ENCODE measurements at places on chromosomes 6 and 20.
A peak's percentile ranks its signal among the peaks of the same experiment; 100 is the strongest.

DNA sequence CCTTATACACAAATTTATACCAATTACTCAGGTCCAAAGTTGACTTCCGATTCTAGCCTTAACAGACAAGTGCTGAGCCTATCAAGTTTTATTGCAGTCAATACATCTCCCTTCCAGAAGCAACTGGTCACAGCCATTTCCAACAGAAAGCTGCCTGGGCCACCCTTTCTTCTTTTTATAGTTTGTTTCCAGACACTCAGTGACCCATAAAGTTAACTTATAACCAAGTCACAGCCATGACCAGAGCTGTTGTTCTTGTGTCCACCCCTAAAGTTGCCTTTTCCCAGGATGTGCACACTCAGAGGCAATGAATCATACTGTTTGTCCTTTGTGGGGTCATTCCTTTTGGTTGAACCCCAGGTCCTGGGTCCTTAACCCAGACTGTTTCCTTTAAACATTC, 89.9 kb downstream of the CD83 start:
- DNase-seq = no peak

- DNase-seq = peak; percentile 2
Observed at GRCh38 chr6:132483779-132484679, 28.9 kb downstream of the STX7 start.

GRCh38 chr20:49400410-49400809, 82.1 kb downstream of the KCNB1 start:
- DNase-seq = no peak

- no peak for DNase-seq
Observed at GRCh38 chr6:8026800-8027199, 37.4 kb downstream of the BLOC1S5 start.

DNA sequence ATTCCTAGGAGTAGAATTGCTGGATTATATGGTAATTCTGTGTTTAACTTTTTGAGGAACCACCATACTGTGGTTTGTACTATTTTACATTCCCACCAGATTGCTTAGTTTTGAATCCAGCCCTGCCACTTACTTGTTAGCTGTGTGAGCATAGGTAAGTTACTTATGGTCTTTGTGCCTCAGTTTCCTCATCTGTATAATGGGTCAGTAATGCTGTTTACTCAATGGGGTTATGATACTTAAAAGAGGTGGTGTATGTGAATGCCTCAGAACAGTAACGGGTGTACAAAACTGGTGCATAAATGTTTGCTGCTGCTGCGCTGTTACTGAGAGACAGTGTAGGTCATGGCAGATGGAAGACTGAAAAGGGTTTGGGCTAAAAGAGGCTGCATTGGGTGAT, 239.3 kb downstream of the NRN1 start:
- DNase-seq = no peak

DNA sequence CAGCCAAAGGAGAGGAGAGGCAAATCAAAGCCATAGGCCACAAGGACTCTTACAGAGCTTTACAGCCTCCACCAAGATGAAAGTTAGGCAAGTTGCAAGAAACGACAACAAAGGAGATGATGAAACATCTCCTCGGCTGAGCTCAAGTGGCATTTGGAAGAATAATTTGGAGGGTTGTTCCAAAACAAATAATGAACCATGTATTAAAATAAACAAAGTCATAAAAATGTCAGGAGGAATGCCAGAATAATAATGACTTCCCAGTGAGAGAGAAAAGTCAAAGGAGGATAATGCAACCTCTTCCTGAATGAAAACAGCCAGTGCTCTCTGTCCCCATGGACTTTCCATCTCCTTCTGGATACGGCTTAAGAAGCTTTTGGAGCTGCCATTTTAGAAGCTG, 371.4 kb upstream of the ID4 start:
- peak; percentile 55 for DNase-seq

GRCh38 chr20:20472684-20473274, 104.9 kb downstream of the INSM1 start:
- no peak for DNase-seq

- DNase-seq = no peak
Observed at GRCh38 chr20:8310618-8311017, 178.6 kb downstream of the PLCB1 start.

DNA sequence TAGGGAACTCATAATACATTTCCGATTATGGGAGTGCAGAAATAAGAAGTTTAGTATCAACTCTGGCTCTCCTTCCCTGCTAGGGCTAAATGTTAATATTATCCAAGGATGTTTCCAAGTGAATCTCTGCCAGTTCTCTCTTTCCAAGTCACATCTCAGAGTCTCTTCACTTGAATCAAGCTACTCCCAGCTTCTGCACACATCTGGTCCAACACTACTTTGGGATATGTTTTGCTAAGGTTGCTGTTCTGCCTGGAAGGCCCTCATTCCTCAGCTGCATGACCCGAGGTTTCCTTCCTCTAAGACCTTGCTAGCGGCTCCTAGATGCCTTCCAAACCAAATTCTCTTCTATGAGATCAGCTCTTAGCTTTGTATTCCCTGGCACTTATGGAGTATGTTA, 331.8 kb downstream of the GJA1 start:
- no peak for DNase-seq

DNA sequence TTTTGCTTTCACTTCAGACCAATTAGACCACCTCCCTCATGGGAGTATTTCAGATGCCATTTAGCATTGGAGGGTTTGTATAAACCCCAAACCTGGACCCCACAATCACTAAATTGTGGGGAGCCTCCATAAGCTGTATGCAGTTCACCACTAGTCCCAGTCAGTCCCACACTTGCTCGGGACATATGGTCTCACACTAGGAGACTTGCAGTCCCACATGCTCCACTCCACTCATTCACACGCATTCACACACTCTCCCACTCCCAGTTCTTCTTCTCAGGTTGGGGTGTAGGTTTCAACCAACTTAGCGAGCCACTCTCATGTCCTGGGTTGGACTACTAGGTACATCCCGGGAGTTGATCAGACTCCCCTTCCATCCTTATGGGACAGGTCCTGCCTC, 84.5 kb upstream of the GPR6 start:
- DNase-seq = no peak

- no peak for DNase-seq
Observed at GRCh38 chr20:45352729-45353128, 4.5 kb upstream of the SDC4 start.

GRCh38 chr20:9287826-9288225, 218.9 kb downstream of the PLCB4 start:
- DNase-seq = peak; percentile 50

GRCh38 chr6:100633096-100633777, 168.5 kb upstream of the SIM1 start:
- DNase-seq = no peak

- no peak for DNase-seq
Observed at GRCh38 chr6:104118274-104118673, 741.4 kb downstream of the HACE1 start.

DNA sequence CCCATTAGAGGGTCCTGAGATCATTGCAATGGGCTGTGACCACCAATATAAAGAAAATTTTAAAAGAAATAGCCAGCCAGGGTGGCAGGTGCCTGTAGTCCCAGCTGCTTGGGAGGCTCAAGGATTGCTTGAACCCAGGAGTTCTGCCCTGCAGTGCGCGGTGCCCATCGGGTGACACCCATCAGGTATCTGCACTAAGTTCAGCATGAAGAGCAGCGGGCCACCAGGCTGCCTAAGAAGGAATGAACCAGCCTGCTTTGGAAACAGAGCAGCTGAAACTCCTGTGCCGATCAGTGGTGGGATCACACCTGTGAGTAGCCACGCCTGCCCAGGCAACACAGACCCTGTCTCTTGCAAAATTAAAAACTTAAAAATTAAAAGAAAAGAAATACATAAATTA, 102.5 kb upstream of the FOXC1 start:
- no peak for DNase-seq

GRCh38 chr6:166561771-166562359, 24.6 kb downstream of the RAMACL start:
- no peak for DNase-seq

- DNase-seq = no peak
Observed at GRCh38 chr6:150627585-150628025, 27.9 kb downstream of the PLEKHG1 start.

DNA sequence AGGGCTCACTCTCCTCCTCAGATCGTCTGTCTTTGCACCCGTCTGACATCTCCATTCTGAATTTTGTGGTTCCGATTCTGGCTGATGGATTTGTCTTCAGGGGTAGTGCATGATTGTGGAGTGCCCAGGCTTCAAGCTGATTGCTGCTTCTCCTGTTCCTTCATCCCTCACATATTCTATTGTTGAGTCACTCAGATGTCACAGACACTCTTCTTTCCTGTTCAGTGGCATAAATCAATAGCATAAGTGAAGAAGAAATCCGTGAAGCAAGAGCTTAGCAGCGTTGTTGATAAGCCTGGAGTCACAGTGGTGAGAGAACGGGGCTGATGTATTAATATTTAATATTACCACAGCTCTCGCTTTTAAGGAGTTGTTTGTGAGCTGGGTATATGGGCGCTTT, 152.5 kb downstream of the MTHFD1L start:
- no peak for DNase-seq

- DNase-seq = no peak
Observed at GRCh38 chr20:10079964-10080363, 45.2 kb downstream of the ANKEF1 start.

DNA sequence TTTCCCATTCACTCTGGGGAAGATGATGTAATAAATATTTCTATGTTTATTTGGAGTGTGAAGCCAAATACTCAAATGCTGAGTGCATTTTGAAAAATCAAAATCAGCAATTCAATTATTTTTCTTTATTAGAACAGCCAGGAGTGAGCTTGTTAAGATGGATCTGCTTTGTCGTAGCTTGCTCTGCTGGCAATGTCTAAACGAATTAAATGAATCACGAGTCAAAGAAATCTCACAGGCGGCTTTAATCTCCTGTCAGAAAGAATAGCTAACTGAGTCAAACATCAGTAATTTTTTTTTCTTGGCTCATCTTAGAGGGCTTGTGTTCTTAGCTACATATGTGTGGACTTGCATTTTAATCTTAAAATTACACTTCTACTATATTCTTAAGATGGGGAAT, 100.2 kb upstream of the HMGN3 start:
- DNase-seq = no peak

- no peak for DNase-seq
Observed at GRCh38 chr20:23147964-23148730, 62.0 kb upstream of the CD93 start.
